A549 treated with CORT108297 at 1 μM for 4 hours (cell line): ENCODE measurements at places on chromosomes 6 and 20. TPM values are rescaled to one million over a fixed set of nuclear protein-coding genes. Genes with fewer than 3 reads are reported as not detected.

Gene NCOA5
- 20.8 to 23.4 TPM (median 21.4 TPM) in 5 replicates for total RNA-seq

Gene CPXM1
- 0.02 TPM in 1 of 5 replicates, not detected in the others for total RNA-seq

Gene RFX6
- total RNA-seq, result 0.03 TPM in 1 of 5 replicates, not detected in the others

Gene SGK2
- 7.1 to 8.2 TPM (median 7.7 TPM) in 5 replicates for total RNA-seq

Gene TGM2
- 302 to 496 TPM (median 426 TPM) in 5 replicates for total RNA-seq

Gene GABRR1
- not detected in 5 replicates for total RNA-seq

Gene ASCC3
- 17.2 to 19.2 TPM (median 18.6 TPM) in 5 replicates for total RNA-seq

Gene FNDC11
- 0.13 to 0.38 TPM (median 0.17 TPM) in 5 replicates for total RNA-seq

Gene MDFI
- 0.48 to 0.95 TPM (median 0.76 TPM) in 5 replicates for total RNA-seq

Gene IL17F
- not detected in 5 replicates for total RNA-seq

Gene ZNF334
- not detected in 5 replicates for total RNA-seq

Gene TRAPPC3L
- total RNA-seq, result not detected in 5 replicates

Gene TLDC2
- 0.07 TPM in 1 of 5 replicates, not detected in the others for total RNA-seq

Gene HLA-DRB5
- total RNA-seq, result not detected in 5 replicates

Gene PLTP
- total RNA-seq, result 1.3 to 1.9 TPM (median 1.8 TPM) in 5 replicates

Gene WFDC11
- total RNA-seq, result not detected in 5 replicates

Gene MUC21
- total RNA-seq, result not detected in 5 replicates

Gene SCAF8
- 16.2 to 20.2 TPM (median 16.8 TPM) in 5 replicates for total RNA-seq

Gene GCNT2
- total RNA-seq, result 5.8 to 8.5 TPM (median 6.4 TPM) in 5 replicates

Gene SEMG1
- total RNA-seq, result not detected in 5 replicates

Gene BPI
- not detected in 5 replicates for total RNA-seq
